ENCODE measurements at places on chromosomes 11 and 22. TPM values are rescaled to one million over a fixed set of nuclear protein-coding genes. Genes with fewer than 3 reads are reported as not detected.

GRCh38 chr22:46051646-46052045 is 74.7 kb upstream of the WNT7B start:
- no peaks in the 10 kb centered on the region for H3K36me3 ChIP-seq
- H3K4me1 ChIP-seq, result peaks cover 40% of the 10 kb centered on the region
- peak overlapping the region; percentile 100 for H3K27ac ChIP-seq
- no peak overlapping the region for H3K4me3 ChIP-seq
- H3K27me3 ChIP-seq, result no peaks in the 10 kb centered on the region
- no peak for DNase-seq

DNA sequence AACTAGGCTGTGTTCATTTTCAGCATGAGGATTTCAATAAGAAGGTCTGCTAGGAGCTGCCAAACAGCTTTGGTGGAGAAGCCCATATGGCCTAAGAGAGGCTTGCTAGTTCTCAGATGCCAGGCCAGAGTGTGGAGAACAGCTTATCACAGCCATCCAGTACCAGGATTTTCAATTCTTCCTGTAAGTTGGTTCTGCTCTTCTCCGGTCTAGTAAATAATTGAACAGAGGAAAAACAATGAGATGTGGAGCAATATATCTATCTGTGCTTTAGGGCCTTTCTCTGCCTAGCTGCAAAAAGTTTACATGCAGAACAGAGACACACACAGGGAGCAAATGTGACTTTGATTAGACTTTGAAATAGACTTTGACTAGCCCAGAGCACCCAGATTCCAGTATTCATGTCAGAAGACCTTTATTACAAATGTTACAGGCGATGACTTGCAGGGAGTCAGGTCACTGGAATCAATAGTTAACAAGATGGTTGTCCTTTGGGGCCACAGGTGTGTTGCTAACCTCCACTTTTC is 19.8 kb upstream of the PPP2R1B start:
- H3K4me3 ChIP-seq, result no peak overlapping the region
- H3K27me3 ChIP-seq, result no peaks in the 10 kb centered on the region
- no peak for DNase-seq
- H3K27ac ChIP-seq, result no peak overlapping the region
- H3K4me1 ChIP-seq, result no peaks in the 10 kb centered on the region
- H3K36me3 ChIP-seq, result no peaks in the 10 kb centered on the region

DNA sequence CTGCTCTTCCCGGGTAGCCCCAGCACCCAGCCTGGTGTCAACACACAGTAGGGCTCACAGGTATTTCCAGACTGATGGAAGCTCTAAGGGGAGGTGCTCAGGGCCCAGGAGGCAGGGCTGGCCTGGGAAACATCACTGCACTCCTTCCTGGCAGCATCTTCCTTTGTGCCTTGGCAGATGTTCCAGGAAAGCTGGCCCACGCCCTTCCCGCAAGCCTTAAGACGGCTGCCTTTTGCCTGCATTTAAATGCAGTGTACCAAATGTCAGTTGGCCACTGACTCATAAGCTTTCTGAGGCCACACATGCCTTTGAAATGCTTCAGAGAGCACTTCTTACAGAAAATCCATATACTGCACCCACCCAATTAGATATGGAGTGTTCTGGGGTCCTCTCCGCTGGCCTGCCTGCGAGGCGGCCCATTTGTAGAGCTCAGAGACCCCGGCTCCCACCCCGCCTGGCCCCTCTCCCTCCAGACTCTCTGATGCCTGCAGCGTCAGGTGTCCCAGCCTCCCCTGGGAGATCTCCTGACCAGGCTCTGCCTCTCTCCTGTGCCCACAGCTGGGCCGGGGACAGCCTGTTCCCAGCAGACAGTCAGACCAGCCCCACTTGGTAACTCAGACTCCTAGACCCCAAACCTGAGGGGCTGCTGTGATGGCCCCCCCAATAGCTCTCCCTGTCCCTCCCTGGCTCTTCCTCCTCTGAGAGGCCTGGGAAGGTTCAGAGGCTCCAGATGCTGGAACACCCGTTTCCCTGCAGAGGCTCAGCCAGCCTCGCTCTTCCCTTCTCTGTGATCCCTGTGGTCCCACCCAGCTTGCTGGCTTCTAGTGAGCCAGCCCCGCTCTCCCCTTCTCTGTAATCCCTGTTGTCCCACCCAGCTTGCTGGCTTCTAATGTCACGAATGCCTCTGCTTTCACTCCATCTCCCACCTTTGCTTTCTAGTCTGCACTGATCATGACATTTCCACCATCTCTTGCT is 47.6 kb upstream of the THY1 start:
- no peaks in the 10 kb centered on the region for H3K27me3 ChIP-seq
- H3K27ac ChIP-seq, result peak overlapping the region; percentile 3
- H3K4me1 ChIP-seq, result no peaks in the 10 kb centered on the region
- H3K36me3 ChIP-seq, result no peaks in the 10 kb centered on the region
- H3K4me3 ChIP-seq, result no peak overlapping the region

- no peaks in the 10 kb centered on the region for H3K4me1 ChIP-seq
- no peak for DNase-seq
- no peak overlapping the region for H3K4me3 ChIP-seq
- H3K27ac ChIP-seq, result no peak overlapping the region
- H3K36me3 ChIP-seq, result no peaks in the 10 kb centered on the region
Measured at GRCh38 chr11:70054004-70054403, 24.1 kb upstream of the ANO1 start.

DNA sequence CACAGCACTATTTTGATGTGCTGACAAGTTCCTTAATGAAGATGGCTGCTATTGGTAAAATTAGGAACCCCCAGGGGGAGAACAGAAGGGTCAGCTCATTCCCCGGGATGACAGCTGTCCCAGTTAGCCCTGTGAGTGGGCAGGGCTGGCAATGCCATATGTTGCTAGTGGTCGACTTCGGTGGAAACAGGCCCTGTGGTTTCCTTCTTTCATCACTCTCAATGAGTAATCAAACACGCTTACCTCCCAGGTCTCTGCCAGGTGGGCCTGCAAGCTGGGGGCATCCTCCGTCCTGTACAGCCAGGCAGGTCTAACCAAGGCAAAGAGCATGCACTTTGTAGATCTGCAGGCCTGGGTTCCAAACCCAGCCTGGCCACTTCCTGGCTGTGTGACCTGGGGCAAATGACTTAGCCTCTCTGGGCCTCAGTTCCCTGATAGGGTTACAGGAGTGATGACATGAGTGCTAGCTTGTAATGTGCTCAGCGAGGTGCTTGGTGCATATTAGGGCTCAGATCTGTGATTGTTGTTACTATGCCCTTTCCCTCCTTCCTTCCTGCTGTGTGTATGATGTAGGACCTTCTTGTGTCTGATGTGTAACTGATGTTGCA is 85.2 kb downstream of the TSPAN18 start:
- H3K36me3 ChIP-seq, result no peaks in the 10 kb centered on the region
- no peak for DNase-seq
- peaks cover 5% of the 10 kb centered on the region for H3K4me1 ChIP-seq
- H3K27me3 ChIP-seq, result no peaks in the 10 kb centered on the region
- no peak overlapping the region for H3K4me3 ChIP-seq
- H3K27ac ChIP-seq, result no peak overlapping the region

- peak; percentile 35 for DNase-seq
- H3K36me3 ChIP-seq, result no peaks in the 10 kb centered on the region
- no peak overlapping the region for H3K4me3 ChIP-seq
Measured at GRCh38 chr11:44927174-44927661, 23.5 kb downstream of the TP53I11 start.

DNA sequence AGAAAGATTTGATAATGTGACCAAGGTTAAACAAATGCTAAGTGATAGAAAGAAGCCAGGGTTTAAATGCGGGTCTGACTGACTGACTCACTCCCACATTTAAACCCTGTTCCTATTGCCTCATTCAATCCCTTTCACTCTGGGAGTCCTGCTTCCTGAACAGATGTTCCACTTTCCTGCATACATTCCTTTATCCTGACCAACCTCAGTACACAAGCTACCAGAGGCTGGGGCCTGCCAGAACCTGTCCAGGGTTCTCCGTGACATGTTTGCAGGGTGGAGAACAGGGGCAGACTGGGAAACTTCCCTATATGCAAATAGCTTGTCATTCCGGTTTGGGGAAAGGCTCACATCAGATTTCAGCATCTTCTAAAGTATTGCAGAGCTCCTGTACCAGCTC is 3.0 kb upstream of the ANKK1 start:
- H3K27ac ChIP-seq, result peak overlapping the region; percentile 56
- no peak overlapping the region for H3K4me3 ChIP-seq
- H3K4me1 ChIP-seq, result no peaks in the 10 kb centered on the region
- H3K27me3 ChIP-seq, result peaks cover 11% of the 10 kb centered on the region
- no peaks in the 10 kb centered on the region for H3K36me3 ChIP-seq

- H3K4me3 ChIP-seq, result peak overlapping the region; percentile 28
- peak overlapping the region; percentile 67 for H3K27ac ChIP-seq
- no peak for DNase-seq
- no peaks in the 10 kb centered on the region for H3K27me3 ChIP-seq
- no peaks in the 10 kb centered on the region for H3K36me3 ChIP-seq
- H3K4me1 ChIP-seq, result peaks cover 4% of the 10 kb centered on the region
Measured at GRCh38 chr11:73218830-73219215, 742 bp downstream of the P2RY2 start.

GRCh38 chr22:36510384-36510783 is 3.5 kb upstream of the FOXRED2 start:
- H3K4me1 ChIP-seq, result no peaks in the 10 kb centered on the region
- no peak overlapping the region for H3K27ac ChIP-seq

- H3K4me3 ChIP-seq, result no peak overlapping the region
- no peaks in the 10 kb centered on the region for H3K27me3 ChIP-seq
- no peaks in the 10 kb centered on the region for H3K36me3 ChIP-seq
- no peak for DNase-seq
Measured at GRCh38 chr11:102534261-102534872, 3.8 kb upstream of the MMP7 start.

DNA sequence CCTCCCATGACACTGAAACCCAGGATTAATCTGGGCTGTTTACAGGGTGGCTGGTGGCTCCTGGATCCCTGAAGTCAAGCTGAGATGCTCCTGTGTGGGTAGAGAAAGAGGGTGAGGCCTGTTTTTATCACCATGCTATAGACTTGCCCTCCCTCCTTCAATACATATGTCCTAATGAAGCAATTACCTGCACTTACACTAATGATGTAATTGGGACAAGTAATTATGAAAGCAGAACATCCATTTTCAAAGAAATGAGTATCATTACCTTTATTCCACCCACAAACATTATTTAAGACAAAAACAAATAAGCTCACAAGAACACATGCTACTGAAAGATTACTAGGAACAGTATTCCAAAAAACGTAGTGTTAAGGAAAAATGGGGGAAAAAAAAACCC is 64.3 kb upstream of the CHRM4 start:
- H3K4me1 ChIP-seq, result peaks cover 2% of the 10 kb centered on the region
- no peak overlapping the region for H3K27ac ChIP-seq
- DNase-seq, result no peak
- no peaks in the 10 kb centered on the region for H3K27me3 ChIP-seq

- H3K27ac ChIP-seq, result no peak overlapping the region
- DNase-seq, result no peak
- no peak overlapping the region for H3K4me3 ChIP-seq
- H3K27me3 ChIP-seq, result no peaks in the 10 kb centered on the region
- H3K36me3 ChIP-seq, result no peaks in the 10 kb centered on the region
- H3K4me1 ChIP-seq, result no peaks in the 10 kb centered on the region
Measured at GRCh38 chr11:45393826-45394225, 107.7 kb upstream of the SYT13 start.

- peaks cover 16% of the 10 kb centered on the region for H3K4me1 ChIP-seq
- H3K27ac ChIP-seq, result no peak overlapping the region
- DNase-seq, result no peak
- H3K27me3 ChIP-seq, result no peaks in the 10 kb centered on the region
Measured at GRCh38 chr22:37991731-37992442, 7.5 kb upstream of the SOX10 start.

DNA sequence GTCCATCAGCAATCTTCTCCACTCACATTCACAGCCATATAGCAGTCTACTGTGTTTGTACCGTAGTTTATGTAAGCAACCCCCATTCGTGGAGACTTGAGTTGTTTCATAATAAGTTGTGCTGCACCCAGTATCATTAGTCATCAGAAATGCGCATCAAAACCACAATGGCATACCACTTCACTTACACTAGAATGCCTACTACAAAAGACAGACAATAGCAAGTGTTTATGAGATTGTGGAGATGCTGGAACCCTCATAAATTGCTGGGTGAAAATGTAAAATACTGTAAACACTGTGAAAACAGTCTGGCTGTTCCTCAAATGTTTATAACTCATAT is 133.3 kb downstream of the ATXN10 start:
- H3K4me1 ChIP-seq, result no peaks in the 10 kb centered on the region
- no peak overlapping the region for H3K27ac ChIP-seq
- DNase-seq, result no peak
- no peaks in the 10 kb centered on the region for H3K36me3 ChIP-seq
- no peak overlapping the region for H3K4me3 ChIP-seq
- no peaks in the 10 kb centered on the region for H3K27me3 ChIP-seq

Gene CDC42BPG
- 14.9 TPM for total RNA-seq

Gene IFTAP
- 25.3 TPM for total RNA-seq

Gene FXYD6
- total RNA-seq, result 20.3 TPM

Gene SAAL1
- total RNA-seq, result 16.4 TPM

Gene ZC3H12C
- 13.2 TPM for total RNA-seq

Gene FOXRED2
- 6.1 TPM for total RNA-seq

Gene PATZ1
- 15.4 TPM for total RNA-seq

Data from breast epithelium (tissue), 4 donors.